Inflammatory macrophage (primary cell): ENCODE measurements at places on chromosomes 16 and 17.

DNA sequence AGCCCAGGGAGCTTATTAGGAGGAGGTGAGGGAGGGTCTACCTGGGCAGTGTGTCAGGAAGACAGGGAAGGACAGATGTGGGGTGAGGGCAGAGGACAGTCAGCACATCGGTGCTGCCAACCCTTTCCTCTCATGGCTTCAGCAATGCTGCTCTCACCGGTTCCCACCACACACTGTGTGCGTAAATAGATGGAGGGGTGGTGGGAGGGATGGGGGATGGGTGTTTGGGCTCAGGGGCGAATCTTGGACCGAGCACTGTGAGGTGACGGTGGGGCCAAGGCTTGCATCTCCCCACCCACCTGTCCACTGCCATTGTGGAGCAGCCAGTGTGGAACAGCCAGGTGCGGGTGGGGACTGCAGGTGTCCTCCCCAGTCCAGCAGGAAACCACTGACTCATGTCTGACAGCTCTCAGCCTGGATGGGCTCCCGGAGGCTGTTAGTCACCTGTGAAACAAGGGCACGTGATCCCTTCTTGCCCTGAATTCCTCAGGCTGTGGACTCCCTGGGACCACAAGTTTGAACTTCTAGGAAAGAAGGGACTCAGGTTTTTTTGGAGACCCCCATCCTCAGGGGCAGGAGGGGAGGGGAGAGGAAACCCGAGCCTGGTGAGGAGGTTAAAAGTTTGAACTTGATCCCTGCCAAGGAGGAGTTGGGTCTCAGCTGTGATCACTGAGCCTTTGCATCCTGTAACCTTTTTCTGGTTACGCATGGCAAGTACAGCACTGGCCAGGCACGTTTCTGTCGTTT, 42.7 kb upstream of the SMPD3 start:
- no peak for DNase-seq

- DNase-seq = no peak
Observed at GRCh38 chr17:21512307-21513011, 136.3 kb downstream of the KCNJ12 start.

DNA sequence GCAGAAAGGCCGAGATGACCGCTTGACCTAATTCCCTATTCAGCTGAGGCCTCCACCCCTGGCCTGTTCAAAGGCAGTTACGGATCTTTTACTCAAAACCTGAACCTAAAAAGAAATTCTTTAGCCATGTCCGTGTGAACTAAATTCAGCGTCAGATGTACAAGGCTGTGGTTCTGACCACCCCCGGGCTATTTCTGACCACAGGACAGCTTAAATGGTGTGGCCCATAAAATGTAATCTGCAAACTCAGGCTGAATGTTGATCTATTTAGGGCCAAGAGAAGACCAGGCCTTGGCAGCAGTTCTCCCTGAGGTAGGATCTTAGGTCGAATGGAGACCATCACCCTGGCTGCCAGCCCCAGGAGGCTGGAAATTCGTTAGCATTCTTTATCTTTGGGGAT, 485.5 kb downstream of the WWOX start:
- DNase-seq = no peak

GRCh38 chr16:56911771-56912571, 20.0 kb upstream of the HERPUD1 start:
- DNase-seq = peak; percentile 84

- DNase-seq = no peak
Observed at GRCh38 chr17:76673729-76674128, 30.2 kb upstream of the ST6GALNAC1 start.

- DNase-seq = peak; percentile 34
Observed at GRCh38 chr17:17921192-17922069, 50.8 kb downstream of the TOM1L2 start.

DNA sequence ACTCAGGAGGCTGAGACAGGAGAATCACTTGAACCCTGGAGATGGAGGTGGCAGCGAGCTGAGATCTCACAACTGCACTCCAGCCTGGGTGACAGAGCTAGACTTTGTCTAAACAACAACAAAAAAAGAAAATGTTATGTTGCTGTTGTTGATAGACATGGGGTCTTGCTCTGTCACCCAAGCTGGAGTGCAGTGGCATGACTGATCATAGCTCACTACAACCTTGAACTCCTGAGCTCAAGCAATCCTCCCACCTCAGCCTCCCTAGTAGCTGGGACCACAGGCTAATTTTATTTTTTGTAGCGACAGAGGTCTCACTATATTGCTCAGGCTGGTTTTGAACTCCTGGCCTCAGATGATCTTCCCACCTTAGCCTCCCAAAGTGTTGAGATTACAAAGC, 20.0 kb downstream of the FBXO47 start:
- no peak for DNase-seq

DNA sequence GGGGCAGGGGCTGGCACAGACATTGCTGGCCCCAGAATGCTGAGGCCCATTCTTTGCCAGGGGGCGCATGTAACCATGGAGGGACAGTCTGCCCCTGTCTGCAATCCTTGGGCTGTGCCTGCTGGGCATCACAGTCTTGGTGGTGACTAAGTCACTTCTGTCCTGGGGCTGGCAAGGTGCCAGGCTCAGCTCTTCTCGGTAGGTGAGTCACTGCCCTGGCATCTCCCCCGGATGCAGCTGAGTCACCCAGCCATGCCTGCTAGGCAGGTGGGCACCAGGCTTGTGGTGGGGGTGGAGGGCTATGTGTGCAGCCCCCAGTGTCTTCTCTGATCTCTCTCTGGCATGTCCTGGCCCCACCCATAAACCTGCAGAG, 5.6 kb downstream of the RARA start:
- DNase-seq = peak; percentile 87

GRCh38 chr16:85110105-85110504, 2.2 kb downstream of the CIBAR2 start:
- DNase-seq = no peak

- DNase-seq = no peak
Observed at GRCh38 chr16:49442805-49443204, 69.2 kb downstream of the C16orf78 start.

DNA sequence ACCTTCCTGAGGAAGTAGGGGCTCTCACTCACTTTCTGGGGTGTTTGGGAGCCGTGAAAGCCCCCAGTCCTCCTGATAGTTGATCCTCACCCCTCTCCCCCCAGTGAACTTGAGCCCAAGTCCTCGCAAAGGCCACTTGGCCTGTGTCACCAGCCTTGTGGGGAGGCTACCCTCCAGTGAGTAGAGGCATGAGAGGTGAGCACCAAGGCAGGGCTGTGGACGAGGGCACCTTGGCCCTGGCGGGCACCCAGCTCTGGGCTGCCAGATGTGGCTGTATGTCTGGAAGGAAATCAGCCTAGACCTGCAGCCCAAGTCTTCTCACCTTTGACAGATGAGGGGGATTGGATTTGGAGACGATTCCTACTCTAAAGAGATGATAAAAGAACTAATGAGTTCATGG, 3.1 kb downstream of the TTYH2 start:
- DNase-seq = no peak

GRCh38 chr17:16086957-16087356, 87.3 kb downstream of the TTC19 start:
- DNase-seq = no peak
